H1 (cell line): ENCODE measurements at places on chromosomes 11 and 22.

GRCh38 chr11:4839851-4840549 is 9.0 kb downstream of the OR51S1 start:
- no peak for DNase-seq

DNA sequence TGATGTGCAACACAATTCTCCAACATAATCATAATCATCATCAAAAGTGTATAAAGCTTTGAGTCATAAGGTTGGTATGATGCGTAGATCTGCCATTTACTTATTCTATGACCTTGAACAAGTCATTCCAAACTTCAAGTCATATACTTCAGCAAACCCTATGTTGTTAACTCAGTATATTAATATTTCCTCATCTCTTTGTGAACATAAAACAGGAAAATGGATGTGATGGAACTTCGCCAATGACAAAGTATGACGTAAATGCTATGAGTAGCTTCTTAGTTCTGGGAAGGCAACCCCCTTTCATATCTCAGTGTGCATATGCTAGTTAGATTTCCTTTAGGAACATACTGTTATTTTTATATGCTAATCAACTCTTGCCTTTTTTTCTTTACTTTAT is 102.7 kb upstream of the ANO3 start:
- DNase-seq: no peak

DNA sequence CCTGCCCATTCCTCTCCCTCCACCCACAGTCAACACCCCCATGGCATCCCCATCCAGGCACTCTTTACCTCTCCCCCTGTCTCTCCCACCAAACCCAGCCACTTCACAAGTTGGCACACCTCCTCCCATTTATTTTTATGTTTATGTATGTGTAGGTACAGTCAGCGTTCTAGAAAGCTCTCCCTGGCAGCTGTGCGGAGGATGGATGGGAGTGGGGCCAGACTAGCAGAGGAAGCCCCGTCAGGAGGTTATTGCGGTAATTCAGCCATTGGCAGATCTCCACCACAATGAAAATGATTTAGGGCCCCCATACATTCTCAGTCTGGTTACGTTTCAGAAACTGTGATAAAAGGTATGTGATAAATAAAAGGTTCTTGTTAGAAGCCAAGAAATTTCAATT is 51.3 kb downstream of the BTG4 start:
- no peak for DNase-seq

GRCh38 chr11:25775603-25776002 is 556.3 kb upstream of the ANO3 start:
- DNase-seq: no peak

DNA sequence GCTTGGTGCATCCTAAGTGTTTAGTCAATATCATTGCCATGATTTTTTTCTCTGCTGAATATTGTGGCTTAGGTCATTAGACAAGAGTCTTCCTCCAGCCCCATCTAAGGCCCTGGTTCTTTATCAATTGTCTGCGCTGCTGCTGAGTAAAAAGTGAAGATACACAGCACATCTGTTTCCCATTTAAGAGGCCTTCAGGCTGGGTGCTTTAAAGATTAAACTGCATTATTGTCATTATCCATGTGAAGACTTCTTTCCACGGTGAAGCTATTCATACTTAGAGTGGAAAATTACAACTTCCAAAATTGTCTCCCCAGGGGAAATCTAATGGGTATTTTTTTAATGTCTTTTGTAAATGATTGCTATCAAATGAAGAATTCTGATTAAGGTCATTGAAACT is 719.8 kb upstream of the LRRC4C start:
- DNase-seq: no peak

DNA sequence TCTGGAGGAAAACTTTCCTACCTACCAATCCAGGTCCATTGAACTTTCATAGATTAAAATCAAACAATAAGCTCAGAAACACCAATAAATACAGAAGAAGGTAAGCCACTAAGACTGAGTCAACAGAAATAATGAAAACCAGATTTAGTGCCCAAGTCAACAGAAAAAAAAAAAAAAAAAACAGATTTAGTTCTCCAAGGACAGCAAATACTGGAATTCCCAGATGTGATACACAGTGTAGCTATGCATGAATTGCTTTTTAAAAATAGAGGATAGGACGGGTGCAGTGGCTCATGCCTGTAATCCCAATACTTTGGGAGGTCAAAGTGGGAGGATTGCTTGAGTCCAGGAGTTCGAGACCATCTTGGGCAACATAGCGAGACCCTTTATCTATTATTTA is 15.7 kb downstream of the DMC1 start:
- no peak for DNase-seq

DNA sequence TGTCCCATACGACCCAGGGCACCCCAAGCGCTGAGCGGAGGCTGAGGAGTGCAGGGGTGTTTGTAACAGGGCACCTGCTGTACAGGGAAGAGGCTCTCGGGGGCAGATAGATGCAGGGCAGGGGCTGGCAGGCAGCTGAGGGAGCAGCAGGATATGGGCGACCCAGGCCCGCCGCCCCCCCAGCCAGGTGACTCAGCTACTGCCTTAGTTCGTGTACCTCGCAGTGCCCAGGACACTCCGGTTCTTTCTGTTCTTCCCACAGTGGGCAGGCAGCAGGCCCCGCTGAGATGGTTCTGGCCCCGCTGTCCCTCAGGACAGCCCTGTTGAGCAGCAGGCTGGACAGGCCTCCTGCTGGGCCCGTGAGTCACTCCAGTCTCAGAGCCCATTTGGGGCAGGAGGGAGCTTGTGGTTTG is 16.2 kb downstream of the PHLDA2 start:
- DNase-seq: no peak

GRCh38 chr11:70624598-70624993 is 226.3 kb downstream of the CTTN start:
- DNase-seq: no peak

DNA sequence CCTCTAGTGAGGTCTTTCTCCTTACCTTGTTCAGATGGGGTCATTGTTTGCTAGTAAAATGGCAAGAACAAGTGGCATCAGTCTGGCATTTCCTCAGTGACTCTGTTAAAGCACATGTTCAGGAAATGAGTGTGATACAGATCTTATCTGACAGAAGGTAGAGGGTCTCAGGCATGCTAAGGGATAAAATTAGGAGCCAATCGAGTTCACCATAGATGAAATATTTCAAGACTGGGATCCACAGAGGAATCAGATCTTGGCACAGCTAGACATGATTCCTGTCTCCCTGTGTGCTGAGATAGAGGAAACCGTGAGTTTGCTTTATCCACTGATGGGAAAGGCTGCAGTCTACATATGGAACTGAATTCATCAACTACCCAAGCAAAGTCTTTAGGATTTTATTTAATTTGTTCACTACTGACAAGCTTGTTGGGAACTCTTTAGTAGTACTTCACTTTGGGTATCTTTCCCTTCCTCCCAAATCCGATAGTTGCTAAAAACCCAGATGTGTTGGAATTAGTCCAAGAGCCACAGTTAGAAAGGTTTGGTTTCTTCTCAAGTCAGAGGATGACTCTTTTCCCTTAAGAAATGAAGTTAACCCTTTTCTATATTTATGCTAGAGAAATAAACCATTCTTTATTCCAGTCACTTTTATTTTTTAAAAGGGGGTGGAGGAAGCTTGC is 18.4 kb downstream of the FAM118B start:
- DNase-seq: no peak
